ENCODE measurements at places on chromosomes 3 and 15. TPM values are rescaled to one million over a fixed set of nuclear protein-coding genes. Genes with fewer than 3 reads are reported as not detected.
A peak's percentile ranks its signal among the peaks of the same experiment; 100 is the strongest.

GRCh38 chr3:69095636-69096035 is 10.9 kb downstream of the ARL6IP5 start:
- no peak for DNase-seq

DNA sequence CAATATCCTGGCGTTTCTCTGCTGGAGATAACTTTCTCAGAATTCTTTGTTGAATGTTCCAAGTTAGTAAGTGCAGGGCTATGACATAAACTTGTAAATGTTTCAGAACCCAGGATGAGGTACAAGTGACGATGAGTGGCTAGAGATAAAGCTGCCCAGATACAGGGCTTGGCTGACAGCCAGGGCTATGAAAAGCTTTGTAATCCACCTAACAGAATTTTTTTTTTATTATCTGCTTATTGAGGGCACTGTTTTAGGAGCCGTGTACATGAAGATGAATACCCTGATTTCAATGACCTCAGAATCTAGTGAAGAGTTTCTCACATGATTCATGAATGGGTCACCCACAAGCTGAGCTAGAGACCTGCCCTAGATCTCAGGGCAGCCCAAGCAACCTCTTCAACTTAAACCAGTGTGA is 431.4 kb downstream of the DIPK2A start:
- no peak for DNase-seq

LRRC15 gene
- polyA plus RNA-seq, result 0.08 TPM

GRCh38 chr15:88391006-88391405 is 76.2 kb downstream of the MRPL46 start:
- DNase-seq, result no peak

DNA sequence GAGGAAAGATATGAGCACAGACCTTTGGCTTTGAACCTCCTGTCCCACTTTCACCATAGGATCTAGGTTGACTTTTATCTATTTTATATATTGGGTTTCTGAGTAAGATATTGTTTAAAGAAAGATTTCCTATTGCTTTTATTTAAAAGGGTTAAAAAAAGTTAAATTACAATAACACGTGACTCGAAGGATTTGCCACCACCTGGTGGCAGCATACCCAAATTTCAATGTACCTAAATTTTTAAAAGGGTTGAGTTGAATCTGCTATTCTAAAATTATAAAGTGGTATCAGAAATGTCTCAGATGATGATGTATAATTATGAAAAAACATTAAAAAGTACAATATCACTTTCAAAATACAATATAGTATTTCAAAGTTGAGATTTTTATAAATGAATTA is 368.4 kb downstream of the MECOM start:
- no peak for DNase-seq

DNA sequence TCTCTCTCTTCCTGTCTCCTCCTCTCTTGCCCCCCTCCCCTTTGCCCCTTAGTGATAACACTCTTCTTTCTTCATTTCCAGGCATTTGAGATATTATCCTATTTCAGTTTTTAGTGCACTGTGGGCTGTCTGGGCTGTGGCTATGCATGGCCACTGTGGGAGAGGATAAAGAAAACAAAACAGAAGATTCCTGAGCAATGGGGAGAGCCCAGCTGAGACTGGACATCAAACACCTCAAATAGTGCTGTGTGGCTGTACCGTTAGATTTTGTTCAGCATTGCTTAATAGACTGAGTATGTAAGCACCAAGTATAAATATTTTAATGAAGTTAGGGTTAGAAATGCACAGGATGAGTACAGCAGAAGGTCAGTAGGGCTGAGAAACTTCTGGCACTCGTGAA is 7.9 kb upstream of the GBE1 start:
- DNase-seq, result no peak

NECTIN3 gene
- polyA plus RNA-seq, result 75.7 TPM

RBPMS2 gene
- 7.2 TPM for polyA plus RNA-seq

- DNase-seq, result no peak
These were observed 32.7 kb downstream of the RARB start for GRCh38 chr3:25460751-25461150.

DNA sequence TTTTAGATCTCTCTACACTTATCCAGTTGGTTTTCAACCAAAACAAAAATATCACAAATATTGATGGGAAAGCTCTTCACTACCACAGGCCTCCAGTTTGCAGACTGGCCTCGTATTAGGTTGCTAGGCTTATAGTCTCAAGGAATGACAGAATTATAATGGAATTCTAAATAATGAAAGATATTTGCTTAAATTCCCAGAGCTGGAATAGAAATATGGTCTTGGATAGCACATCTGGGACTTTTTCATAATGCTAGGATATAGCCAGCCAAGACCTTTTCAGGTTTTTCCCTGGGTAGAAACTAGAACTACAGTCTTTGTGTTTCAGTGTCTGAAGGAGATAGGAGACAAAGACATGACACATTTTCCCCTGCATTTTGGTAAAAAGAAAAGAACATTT is 121.9 kb upstream of the STAC start:
- no peak for DNase-seq

DNA sequence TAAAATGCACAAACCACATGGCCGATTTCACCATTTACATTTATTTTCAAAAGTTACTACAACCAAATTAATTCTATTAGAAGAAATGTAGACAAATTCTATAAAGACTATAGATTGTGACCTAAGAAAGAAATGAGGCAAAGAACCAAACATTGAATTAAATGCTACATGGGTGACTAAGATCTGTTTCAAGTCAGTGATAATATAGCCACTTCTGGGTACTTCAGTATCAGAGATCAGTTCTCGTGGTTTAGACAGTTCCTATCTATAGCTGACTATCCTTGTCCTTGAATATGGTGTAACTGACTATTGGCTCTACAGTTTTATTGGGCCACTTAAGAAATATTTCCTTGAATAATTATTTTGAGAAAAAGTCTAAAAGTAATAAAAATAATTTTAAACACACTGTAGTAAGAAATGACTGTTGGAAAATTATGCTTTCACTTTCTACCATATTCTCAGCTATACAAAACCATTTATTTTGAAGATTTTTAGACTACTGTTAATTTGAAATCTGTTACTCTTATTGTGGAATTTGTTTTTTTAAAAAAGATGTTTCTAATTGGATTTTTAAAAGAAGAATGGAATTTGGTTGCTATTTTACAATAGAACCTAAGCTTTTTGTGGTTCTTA is 14.1 kb downstream of the KCNMB3 start:
- no peak for DNase-seq

CTXND1 gene
- polyA plus RNA-seq, result 20.1 TPM

- peak; percentile 10 for DNase-seq
These were observed 48.3 kb upstream of the ATP2B2 start for GRCh38 chr3:10553591-10554235.

DNA sequence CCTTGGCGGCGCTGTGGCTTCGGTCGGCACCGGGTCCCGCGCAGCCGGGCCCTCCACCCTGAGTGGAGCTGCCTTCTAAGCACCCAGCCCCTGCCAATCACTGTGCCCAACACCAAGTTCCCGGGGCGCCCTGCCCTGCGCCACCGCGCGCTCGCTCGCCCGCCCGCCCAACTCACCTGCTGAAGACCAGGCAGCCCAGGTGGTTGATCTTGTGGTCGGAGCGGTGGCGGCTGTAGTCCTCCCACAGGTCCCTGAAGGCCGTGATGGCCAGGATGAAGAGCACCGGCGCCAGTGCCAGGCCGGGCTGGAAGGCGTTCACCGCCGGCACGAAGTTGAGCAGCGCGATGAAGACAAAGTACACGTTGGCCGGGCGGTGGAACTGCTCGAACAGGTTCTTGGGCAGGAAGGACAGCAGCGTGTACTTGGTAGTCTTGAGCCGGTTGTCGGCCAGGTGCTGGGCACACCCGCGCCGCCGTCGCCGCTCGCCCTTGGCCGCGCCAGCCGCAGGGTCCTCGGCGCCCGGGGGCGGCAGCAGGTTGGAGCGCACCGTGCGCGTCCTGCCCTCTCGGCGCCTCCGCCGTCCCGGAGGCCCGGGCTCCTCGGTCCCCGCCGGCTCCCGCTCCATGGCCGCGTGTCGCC is 536 bp downstream of the ATP10A start:
- peak; percentile 25 for DNase-seq

- DNase-seq, result no peak
These were observed 71.9 kb downstream of the ITPR1 start for GRCh38 chr3:4564928-4565586.

- no peak for DNase-seq
These were observed 3.0 kb downstream of the NAALADL2 start for GRCh38 chr3:174862101-174862500.
